ENCODE measurements at places on chromosomes 1 and 21.

- no peak for DNase-seq
These were observed 21.5 kb downstream of the SPATA45 start for GRCh38 chr1:212825798-212826452.

GRCh38 chr21:45641480-45642035 is 2.0 kb upstream of the PCBP3 start:
- no peak for DNase-seq

GRCh38 chr1:212238552-212238951 is 46.7 kb upstream of the PPP2R5A start:
- DNase-seq, result no peak

DNA sequence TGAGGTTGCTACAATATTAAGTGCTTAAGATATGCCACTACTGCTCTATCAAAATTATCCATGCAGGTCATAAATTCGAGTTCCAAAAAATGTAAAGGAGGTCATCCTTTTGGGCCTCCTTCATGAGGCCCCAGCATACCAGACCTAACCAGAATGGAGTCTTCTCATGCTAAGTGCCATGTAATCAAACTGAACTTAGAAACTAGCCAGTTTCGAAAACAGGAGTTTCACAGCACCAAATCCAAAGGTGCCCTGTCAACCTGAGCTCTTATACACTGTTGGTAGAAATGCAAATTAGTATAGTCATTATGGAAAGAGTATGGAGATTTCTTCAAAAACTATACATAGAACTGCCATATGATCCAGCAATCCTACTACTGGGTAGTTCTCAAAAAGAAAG is 320.5 kb downstream of the ST6GALNAC3 start:
- no peak for DNase-seq

DNA sequence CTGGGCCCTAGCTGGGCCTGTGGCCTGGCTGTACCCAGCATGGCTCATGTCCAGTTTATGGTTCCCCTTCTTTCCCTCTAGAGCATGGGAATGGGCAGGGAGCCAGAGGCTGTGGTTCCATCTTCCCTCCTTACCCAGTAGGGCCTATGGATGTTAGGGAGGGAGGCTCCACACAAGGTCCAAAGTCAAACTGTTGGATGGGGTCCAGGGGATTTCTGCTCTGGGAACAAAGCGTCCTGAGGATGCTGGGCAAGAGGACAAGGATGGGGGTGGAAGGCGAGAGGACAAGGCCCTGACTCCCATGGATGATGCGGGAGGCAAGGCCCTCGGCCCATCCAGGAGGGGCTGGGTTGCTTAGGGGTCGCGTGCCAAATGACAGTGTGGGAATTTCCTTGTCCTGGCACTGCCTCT is 17.3 kb downstream of the CSF1 start:
- no peak for DNase-seq

DNA sequence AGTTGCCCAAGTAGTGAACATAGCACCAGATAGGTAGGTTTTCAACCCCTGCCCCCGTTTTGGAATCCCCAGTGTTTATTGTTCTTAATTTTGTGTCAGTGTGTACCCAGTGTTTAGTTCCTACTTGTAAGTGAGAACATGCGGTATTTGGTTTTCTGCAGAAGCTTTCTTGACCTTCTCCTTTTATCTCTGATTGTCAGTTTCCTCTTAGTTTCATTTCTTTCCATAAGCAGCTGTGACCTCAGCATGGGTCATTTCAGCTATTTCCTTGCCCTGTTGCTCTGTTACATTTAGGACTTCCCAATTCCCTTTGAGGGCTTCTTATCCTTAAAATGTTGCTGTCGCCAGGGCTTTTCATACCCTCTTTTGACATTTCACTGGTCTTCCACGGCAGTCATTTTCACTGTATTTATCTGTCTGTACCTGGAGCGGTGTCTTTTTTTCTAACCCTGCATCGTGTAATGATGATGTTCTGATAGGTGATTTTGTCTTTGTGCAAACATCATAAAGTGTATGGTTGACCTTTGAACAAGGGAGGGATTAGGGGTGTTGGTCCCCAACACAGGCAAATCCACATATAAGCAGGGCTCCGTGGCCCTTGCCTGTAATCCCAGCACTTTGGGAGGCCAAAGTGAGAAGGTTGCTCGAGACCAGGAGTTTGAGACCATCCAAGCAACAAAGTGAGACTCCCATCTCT is 15.0 kb downstream of the ITSN1 start:
- no peak for DNase-seq

GRCh38 chr1:51234721-51235425 is 1.2 kb upstream of the RNF11 start:
- DNase-seq, result peak; percentile 5

- no peak for DNase-seq
These were observed 6.5 kb downstream of the WLS start for GRCh38 chr1:68225781-68226180.

DNA sequence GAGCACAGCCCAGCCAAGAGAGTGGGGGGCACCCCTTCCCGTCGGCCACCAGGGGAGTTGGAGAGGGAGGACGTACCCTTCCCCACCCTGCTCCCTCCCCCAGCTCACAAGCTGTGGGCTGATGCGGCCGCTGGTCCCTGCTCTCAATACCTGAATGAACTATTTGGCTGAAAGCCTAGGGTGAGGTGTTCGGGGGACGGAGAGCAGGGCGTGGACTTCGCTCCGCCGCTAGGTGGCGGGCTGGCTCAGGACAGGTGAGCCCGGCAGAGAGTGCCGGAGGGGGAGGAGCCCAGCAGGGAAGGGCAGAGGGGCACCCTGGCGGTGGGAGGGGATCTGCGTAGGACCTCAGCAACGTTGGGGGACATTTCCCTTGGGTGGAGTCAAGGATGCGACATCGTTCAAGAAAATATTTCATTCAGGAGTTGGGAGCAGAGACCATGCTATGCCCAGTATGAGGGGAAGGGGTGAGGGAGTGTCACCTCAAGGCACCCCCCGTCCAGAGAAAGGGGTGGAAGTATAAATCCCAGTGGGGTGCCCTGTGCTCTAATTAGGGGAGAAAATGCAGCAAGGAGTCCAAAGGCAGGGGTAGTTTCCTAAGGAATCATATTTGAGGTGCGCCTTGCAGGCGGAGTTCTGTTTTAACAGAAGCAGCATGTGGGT is 12.0 kb upstream of the RHBG start:
- DNase-seq, result peak; percentile 53

GRCh38 chr1:245437369-245438062 is 282.7 kb downstream of the KIF26B start:
- no peak for DNase-seq

- no peak for DNase-seq
These were observed 305.1 kb downstream of the MATN1 start for GRCh38 chr1:30418061-30418938.

GRCh38 chr1:27785781-27786455 is 12.9 kb downstream of the STX12 start:
- DNase-seq, result no peak

DNA sequence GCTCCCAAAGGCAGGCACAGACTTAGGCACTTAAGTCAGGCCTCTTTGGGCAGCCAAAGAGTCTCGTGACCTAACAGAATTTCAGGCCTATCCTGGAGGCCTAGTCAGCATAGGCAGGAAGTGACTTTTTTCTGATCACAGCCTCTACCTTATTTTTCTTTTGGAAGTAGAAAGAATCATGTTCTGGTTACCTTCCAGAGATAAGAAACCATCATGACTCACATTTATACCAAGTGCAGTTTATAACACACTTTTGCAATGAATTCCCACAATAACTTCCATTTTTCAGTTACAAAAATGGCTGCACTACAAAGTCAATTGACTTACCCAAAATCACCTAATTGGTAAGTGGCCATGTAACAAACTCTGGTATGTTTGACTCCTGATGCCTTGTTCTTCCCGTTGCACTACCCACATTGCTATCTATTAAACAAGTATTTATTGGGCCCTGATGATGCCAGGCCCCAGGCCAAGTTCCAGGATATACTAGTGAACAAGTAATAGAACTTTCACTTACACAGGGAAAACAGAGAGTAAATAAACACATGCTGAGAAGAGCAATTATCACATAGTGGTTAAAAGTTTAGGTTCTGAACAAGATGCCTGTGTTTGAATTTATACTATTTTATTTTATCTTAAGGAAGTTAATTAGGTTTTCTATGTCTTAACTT is 74.3 kb downstream of the SH3GLB1 start:
- DNase-seq, result no peak

- DNase-seq, result no peak
These were observed 99.6 kb upstream of the C8B start for GRCh38 chr1:57065442-57065841.

GRCh38 chr1:241825581-241825980 is 22.4 kb upstream of the EXO1 start:
- DNase-seq, result no peak

GRCh38 chr1:36517011-36517771 is 34.5 kb upstream of the CSF3R start:
- no peak for DNase-seq

DNA sequence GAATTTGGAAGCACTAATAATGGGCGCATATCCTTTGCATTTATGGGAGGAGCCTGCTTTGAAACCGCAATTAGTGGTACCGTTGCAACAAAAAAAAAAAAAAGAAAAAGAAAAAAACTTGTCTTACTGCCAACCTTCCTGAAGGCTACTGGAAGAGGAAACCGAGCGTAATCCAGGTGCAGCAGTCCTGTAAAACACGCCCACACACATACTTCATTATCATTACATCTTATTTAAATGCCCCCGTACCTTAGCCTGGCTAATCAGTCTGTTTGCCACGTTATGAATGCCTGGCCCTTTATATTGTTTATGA is 686 bp upstream of the ZNF281 start:
- DNase-seq, result no peak

DNA sequence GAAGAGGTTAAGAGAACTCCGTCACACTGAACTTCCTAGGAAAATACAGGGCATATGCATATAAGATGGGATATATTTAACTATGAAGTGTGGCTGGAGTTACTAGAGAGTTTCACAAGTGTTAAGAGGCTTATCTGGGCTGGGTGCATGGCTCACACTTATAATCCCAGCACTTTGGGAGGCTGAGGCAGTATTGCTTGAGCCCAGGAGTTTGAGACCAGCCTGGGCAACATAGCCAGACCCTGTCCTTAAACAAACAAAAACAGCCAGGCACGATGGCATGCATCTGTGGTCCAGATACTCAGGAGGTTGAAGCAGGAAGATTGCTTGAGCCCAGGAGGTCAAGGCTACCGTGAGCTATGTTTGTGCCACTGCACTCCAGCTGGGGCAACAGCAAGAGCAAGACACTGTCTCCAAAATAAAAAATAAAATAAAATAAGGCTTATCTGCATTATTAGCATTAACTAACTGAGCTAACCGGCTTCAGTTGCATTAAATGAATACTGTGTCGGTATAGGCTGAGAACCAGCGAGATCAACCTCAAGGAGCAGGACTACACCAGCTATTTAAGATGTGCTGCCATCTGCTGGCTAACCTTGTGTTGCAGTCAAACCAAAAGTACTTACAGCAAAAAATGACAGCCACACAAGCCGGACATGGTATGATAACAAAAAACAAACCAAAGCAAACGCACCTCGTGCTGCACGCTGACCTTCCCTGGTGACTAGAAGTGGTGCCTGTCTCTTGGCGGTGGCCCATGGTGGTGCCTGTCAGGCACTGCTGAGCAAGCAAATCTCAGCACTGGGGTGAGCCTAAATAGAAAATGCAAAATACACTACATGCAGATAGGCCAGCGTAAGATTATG is 19.7 kb upstream of the RBBP5 start:
- peak; percentile 44 for DNase-seq

DNA sequence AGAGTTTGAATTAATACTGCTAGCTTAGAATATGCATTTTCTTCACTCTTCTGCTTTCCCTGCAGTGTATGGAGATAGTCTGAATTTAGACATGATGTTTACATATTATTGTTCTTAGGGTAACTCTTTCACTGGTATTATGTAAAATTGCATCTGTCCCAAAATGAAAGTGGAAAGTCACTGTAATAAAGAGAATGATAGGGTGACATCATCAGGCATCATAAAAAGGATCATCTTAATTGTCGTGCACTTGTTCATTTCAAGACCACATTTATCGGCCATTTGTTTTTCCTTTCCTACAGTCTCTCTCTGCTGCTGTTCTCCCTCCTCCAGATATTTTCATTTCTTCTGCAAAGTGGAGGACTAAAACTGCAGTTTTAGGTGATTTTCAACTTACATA is 61.9 kb upstream of the ZNF281 start:
- no peak for DNase-seq

- no peak for DNase-seq
These were observed 200.9 kb downstream of the TM2D1 start for GRCh38 chr1:61523893-61524605.

DNA sequence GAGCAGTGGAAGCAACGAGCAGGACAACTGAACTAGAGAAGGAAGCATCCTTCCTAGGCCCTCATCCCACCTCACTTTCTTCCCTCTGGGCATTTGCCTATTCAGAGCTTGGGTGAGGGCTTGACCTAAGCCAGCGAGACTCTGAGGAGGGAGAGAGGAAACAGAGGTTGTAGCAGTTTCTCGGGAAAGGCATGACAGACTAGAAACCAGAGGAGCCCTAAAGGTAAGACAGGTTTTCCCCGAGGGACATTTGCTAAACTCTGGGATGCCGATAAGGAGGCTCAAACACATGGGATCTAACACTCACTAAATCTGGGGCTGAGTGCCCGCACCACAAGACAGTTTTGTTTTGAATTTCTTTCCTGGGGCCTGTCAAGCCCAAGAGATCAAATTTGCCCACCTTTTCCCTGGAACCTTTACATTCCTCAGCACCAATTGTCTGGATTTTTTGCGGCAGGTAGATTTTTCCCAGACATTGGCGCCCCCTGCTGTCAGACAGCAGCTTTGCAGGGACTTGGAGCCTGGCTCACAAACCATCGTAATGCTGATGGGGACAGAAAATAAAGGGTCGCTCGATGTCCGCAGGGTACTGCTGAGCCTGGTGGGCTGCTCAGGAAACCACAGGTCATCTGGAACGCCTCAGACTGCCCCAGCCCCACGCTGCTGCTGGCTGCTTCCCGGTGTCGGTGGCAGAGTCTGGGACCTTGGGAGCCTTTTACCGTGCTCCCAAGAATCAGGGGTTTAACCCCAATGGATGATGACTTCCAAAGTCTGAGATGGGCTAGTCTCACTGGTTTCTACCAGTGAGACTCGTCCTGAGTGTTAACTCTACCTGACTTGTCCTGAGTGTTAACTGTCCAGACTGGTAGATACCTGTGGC is 23.4 kb upstream of the TSPAN2 start:
- DNase-seq, result peak; percentile 31

DNA sequence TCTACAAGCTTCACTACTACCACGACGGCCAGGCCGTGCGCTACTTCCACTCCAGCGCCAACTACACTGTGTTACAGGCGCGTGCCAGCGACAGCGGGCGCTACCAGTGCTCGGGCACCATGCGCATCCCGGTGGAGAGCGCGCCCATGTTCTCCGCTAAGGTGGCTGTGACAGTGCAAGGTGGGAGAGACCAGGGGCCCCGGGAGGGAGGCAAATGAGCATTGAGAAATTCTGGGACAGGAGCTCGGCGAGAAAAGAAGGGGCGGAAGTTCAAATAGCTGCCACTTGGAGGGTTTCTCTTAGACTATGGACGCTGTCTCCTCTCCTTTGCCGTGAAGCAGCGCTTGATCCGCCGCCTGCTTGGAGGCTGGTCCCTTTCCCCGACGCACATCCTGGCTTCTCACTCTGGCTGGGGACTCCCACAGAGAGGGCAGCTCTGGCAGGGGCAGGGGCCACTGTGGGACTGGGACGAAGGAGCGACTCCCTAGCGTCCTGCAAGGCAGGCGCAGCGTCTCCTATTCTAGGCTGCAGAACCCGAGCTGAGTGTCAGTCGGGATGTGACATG is 4.6 kb downstream of the FCRLB start:
- no peak for DNase-seq
